Anterior cingulate cortex (tissue), 58 donors: ENCODE measurements at places on chromosomes 7 and 10.

DNA sequence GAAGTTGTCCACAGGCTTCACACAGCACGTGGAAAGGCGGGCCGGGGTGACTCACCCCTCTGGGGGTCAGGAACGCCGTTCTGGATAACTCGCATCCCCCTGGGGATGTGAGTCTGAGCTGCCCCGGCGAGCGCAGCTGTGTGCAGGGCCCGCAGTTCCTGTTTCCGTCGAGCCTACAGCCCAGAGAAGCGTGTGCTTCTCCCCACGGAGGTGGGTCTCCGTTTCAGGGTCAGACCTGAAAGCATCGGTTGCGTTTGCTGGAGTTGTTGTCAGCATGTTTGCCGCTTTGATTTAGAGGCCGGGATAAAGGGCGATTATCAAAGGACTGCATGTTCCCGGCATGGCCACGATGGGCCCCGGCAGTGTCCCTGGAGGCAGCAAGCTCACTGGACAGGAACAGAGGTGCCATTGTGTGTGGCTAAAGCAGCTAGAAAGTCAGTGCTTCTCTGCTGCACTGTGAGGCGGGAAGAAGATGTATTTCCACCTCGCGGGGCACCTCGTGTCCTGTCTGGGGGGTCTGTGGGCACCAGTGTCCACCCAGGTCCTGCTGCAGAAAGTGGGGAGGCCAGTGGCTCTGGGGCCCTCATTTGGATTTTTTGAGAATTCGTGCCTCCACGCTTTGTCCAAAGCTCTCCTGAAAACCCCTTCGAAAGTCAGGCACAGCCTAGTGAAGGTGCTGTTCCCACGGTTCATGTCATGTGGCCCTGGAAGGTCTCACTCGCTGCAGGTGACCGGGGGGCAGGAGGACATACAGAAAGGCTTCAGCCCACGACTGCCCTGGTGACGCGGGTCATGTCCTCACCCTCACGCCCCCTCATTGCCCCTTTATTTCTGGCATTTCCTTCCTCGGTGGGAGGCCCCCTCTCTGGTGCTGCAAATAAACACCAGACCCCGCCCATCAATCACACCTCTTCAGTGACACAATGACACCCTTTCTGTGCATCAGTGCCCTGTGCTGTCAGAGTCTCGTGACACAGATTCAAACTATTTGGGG is 27.4 kb upstream of the GDI2 start:
- peak; percentile 48 for DNase-seq

- no peak for DNase-seq
Observed at GRCh38 chr7:106138776-106139175, 26.7 kb upstream of the SYPL1 start.

- peak; percentile 51 for DNase-seq
Observed at GRCh38 chr7:2759736-2760097, 71.7 kb downstream of the AMZ1 start.

GRCh38 chr7:135845415-135846075 is 96.9 kb upstream of the FAM180A start:
- DNase-seq = no peak

DNA sequence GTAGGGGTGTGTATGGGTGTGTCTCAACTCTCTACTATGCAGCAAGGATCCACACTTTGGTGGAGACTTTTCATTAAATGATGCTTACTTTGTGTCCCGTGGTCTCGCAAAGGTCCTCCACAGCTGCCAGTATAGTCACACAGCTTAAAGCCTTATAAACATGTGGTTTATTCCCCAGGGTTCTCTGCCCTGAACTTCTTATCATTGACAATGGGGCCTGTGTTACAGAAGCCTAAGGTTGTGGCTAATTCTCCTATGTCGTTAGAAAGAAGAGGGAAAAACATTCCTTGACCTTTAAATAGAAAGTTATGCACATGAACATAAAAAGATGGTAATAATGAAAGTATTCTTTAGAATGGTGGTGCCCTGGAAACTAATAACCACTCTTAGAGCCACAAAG is 201.4 kb downstream of the INHBA start:
- no peak for DNase-seq

DNA sequence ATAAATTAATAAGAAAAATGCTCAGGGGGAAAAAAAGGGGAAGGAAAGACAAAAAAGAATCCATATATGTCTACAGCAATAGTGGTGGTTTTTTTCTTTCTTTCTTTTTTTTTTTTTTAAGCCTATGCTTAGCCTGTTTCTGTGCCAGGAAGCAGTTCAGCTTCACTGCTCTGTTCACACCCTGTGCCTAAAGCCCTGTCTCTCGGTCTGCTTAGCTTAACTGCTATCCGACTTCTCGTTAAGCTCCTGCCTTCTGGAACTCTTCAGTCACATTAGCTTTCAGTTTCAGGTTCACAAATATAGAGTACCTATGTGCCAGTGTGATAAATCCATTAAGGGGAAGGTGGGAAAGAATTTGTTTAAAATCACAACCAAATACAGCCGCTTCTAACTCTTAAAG is 26.5 kb upstream of the NRG3 start:
- no peak for DNase-seq

DNA sequence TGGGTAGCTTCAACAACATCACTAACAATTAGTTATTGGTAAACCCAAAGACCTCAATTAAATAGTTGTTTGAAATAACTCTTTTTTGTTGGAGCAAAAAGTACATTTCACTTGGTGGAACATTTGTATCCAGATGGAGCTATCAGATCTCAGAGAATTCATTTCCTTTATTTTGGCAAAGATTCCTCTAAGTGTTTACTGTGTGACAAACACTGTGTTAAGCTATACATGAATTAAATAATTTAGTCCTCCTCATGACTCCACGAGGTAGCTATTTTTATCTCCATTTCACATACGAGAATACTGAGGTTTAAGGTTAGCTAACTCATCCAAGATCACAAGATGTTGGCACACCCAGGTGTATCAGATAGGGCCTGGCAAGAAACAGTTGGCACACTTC is 104.0 kb upstream of the IMMP2L start:
- no peak for DNase-seq

- no peak for DNase-seq
Observed at GRCh38 chr10:88039496-88040200, 176.2 kb downstream of the PTEN start.

- DNase-seq = no peak
Observed at GRCh38 chr10:116154651-116155050, 118.4 kb downstream of the GFRA1 start.

GRCh38 chr10:117364110-117364960 is 10.9 kb downstream of the PDZD8 start:
- DNase-seq = no peak

DNA sequence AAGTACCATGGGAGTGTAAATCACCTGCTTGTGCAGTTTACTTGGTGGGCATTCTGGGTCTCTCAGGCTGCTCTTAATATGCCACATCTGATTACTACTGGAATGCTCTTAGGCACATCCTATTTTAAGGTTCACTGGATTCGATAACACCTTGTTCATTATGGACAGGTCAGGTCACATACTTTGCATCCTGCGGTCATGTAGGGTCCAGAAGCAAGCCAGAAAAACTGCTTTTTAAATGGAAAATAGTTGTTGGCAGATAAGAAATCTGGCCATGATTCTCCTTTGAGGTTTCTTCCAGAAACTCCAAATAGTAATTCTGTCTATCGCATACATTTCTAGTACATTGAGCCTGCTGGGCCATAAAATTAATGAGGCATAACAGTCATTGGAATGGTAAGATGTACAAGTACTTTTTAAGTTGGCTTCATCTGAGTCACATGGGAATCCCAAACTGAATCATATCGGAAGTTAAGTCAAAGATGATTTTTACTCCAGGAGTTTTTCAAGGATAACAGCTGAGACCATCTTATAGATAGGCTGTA is 371.9 kb downstream of the LRRTM3 start:
- DNase-seq = no peak

DNA sequence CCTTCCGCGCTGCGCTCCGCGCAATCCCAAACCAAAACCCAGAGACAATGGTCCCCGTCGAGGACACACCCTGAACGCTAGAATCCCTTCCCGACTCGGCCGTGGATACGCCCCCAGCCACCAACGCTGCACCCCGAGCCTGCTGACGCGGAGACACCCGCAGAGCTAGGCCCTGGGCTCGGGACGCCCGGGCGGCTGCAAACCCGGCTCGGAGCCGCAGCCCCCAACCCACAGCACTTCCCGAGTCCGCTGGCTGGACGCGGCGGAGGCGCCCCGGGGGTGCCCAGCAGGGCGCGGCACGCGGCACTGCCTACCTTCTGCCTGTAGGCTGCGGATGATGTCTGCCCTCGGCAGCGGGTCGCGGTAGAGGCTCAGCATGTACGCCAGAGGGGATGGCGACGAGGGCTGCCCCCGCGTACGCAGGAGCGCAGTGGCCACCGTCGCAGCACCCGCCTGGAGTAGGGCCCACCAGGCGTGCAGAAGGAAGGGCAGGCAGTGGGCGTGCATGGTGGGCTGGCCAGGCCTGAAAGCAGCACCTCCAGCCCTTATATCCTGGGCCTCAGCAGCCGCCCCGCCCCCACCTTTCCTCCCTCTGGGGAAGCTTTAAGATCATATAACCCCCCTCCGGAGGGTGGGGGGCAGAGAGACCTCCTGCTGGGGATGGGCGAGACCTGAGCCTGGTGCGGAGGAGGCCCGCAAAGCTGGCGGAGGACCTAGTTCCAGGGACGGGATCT is at the start of gene NODAL:
Gene NODAL, minus strand, starts transcription at position 521 of the 734 bp plus-strand sequence. Its CDS starts 14 bp downstream, at position 507.
- DNase-seq = no peak

DNA sequence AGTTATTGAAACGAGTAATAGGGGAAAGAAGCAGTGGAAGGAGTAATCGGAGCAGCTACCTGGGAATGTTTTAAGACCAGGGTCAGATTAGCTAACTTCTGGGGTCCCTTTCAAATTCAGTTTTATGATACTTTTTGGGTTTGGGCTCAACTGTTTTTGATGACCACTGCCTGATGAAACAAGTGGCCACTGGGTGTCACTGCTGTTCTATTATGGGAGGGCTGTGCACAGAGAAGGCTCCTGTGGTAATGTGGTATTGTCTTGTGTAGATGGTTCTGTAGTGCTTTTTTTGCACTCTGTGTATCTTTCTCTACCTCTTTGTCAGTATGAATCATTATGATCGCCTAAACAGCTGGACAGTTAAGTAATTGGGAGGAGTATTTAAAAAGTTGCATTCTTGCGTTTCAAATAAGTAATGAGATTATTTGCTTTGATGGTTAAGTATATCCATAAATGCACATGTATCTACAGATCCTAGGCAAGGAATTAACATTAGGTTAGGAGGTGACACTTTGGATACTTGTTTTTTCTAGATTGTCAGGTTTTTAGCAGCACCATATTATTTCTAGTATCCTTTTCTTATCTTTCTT is 128.4 kb downstream of the ABCA13 start:
- peak; percentile 44 for DNase-seq

DNA sequence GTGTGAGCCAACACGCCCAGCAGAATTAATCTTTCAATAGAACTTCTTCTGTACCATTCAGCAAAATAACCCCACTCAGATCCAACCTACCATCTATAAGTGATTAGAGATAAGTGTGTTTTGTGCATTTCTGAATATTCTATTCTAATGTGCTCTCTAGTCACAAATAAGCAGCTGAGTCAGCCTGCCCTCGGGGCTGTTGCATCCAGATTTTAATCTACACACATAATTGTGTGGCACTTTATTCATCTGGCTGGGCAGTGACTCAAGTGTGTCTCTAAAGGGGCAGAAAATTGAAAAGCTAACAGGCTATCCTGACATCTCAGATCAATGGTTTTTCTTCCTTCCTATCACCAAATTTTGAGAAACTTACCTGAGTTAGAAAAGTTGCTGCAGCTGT is 60.3 kb downstream of the PRR15 start:
- no peak for DNase-seq

DNA sequence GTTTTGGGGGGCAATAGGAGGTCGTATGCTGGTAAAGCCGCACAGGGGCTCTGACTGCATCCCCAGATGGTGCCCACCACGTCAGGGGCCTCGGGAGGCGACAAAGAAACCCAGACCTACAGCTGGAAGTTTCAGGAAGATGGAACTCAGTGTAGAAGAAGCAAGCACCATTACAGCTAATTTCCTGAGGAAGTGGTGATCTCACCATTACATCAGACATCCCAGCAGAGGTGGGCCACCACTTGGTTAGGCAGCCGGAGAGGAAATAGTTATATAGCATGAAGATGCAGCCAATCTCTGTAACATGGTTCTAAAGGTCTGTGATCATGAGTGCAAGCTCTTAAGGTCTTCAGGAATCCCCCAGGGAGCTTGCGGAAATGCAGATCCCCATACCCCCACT is 127.3 kb upstream of the PCBD1 start:
- no peak for DNase-seq

GRCh38 chr10:131979336-131979735 is 2.4 kb downstream of the BNIP3 start:
- no peak for DNase-seq

DNA sequence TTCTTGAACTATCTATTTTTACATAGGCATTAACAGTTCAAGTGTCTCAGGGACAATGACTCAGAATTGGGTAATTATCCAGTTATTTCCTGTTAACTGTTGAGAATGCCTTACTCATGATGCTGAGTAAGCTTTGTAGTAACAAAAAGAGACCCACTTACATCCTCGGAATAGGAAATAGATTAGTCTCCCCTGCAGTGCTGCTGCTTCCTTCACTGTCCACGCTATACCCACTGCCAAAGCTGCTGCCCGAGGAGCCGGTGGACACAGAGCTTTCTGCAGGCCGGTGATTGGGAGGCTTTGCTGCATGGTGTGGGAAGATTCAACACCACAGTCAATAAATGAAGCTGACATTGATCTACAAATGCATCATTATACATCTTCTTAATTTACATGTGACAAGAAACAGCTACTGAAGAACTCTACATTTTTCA is 357.1 kb downstream of the PCLO start:
- no peak for DNase-seq

DNA sequence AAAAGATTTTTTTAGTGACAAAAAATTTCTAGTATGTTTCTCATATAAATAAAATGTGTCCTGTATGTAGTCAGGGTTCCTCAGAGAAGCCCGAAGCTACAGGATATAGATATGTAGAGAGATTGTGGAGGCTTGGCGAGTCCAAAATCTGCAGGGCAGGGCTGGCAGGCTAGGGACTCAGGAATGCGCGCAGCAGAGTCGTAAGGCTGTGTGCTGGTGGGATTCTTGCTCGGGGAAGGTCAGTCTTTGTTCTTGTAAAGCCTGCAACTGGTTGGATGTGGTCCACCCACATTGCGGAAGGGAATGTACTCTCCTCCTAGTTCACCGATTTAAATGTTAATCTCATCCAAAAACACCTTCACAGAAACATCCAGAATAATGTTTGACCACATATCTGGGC is 30.6 kb downstream of the LHPP start:
- DNase-seq = no peak

- DNase-seq = no peak
Observed at GRCh38 chr10:32341596-32341995, 5.4 kb downstream of the EPC1 start.

GRCh38 chr7:151256410-151257045 is 8.0 kb upstream of the SMARCD3 start:
- DNase-seq = peak; percentile 19

- DNase-seq = no peak
Observed at GRCh38 chr7:116683786-116684185, 11.8 kb downstream of the MET start.

GRCh38 chr7:2720024-2720423 is 32.0 kb downstream of the AMZ1 start:
- no peak for DNase-seq

- no peak for DNase-seq
Observed at GRCh38 chr10:60044971-60045370, 138.6 kb upstream of the CCDC6 start.

- no peak for DNase-seq
Observed at GRCh38 chr10:130200179-130201042, 64.2 kb downstream of the GLRX3 start.

GRCh38 chr7:37320140-37320847 is 128.4 kb downstream of the ELMO1 start:
- no peak for DNase-seq

GRCh38 chr7:138663725-138664710 is 37.1 kb downstream of the SVOPL start:
- no peak for DNase-seq
